ENCODE measurements at places on chromosomes 2 and 18. TPM values are rescaled to one million over a fixed set of nuclear protein-coding genes. Genes with fewer than 3 reads are reported as not detected.

Gene RIT2
- total RNA-seq = 0.37 TPM

Gene ATP9B
- 11.6 TPM for total RNA-seq

Gene CIB4
- not detected for total RNA-seq

Gene GLB1L
- total RNA-seq = 8.0 TPM

Gene MEX3C
- 45.6 TPM for total RNA-seq

Gene RAB11FIP5
- 19.4 TPM for total RNA-seq

DNA sequence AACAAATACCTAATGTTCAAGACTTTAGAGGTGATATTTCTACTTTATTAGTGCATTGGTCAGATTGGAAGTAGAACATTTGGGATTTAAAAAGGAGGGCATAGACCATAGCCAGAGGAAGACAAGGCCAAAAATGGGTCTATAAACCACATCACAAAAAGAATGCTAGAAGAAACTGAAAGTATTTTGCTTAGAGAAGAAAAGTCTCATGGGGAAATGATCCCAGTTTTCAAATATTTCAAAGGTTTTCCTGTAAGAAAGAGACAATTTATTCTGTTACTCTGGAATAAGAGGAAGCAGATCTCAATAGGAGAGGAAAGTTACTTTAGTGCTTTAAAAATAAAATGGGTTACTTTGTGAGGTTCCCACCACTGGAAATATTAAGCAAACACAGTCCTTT lies 341.4 kb downstream of the TNS1 start:
- DNase-seq = no peak

- no peak for DNase-seq
These were observed 9.5 kb upstream of the CYBRD1 start for GRCh38 chr2:171512683-171513195.

DNA sequence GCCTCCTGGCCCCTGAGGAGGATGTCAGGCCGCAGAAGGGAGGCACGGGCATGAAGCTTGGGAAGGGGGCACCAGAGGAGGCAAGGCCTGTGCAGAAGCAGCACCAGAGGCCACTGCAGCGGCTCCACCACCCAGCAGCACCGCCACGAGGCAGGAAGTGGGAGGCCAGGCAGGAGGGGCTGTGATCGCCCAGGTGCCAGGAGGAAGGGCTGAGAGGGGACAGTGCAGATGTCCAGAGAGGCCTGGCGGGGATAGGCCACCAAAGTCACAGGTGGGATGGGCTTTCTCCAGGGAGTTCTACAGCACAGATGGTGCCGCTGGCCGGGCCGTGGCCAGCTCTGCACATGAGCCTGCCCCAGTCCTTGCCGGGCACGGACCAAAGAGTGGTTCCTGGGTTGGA lies 6.0 kb upstream of the ALPI start:
- DNase-seq = no peak

DNA sequence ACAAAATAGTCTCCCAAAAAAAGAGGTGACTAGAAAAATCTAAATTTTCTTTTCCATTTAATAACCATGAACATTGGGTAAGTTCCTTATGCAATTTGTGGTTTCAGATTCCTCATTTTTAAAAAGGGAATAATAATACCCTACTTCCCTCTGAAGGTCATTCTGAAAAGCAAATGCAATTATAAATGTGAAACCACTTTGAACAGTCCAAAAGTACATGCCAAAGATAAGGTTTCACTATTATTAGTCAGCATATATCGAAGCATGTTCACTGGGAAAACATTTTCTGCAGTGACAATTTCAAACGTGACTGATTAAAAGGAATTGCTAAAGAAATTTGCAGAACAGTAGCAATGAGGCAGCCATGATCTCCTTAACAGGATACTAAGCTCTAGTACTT lies 100.1 kb upstream of the RNF152 start:
- DNase-seq = peak; percentile 80

- no peak for DNase-seq
These were observed 466.2 kb downstream of the IRS1 start for GRCh38 chr2:226333388-226333787.

- no peak for DNase-seq
These were observed 8.6 kb upstream of the CCDC88A start for GRCh38 chr2:55428258-55428657.

DNA sequence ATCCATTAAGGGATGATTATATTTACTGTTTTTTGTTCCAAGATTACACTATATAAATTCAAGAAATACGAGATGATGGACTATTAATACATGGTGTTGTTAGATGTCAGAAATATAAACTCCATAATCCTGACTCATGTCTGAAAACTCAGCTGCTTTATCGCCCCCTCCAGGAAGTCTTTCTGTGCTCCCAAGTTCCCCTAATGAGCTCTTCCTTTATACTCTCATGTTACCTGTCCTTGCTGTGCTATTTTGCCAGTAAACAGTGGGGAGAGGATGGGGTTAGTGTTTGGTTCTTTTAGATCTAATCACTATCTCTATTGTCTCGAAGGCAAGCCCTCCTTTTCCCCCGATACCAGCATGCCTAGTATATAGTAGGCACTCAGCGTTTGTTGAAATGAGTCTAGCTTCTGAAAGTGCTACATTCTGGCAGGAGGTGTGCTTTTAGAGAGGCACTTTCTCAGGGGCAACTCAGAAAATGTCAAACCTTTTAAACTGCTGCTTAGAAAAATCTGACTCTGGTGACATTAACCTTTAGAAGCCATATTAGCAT lies 21.4 kb upstream of the BARD1 start:
- peak; percentile 9 for DNase-seq

DNA sequence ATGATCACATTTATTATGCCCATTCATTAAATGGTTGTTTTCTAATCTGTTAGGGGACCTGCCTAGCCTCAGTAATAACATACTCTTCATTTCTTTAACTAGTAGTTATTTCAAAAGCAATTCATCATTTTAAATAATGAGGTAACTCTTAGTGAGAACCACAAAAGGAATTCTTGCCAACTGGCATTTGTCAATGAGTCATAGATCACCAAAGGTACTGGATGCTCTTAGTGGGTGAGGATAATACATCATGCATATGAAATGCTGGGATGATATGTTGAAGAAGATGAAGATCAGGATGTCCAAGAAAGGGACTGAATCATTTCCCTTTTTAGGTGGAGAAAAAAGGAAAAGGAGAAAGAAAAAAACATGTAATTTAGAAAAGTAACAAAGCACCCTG lies 826.2 kb upstream of the DDX18 start:
- DNase-seq = peak; percentile 2

DNA sequence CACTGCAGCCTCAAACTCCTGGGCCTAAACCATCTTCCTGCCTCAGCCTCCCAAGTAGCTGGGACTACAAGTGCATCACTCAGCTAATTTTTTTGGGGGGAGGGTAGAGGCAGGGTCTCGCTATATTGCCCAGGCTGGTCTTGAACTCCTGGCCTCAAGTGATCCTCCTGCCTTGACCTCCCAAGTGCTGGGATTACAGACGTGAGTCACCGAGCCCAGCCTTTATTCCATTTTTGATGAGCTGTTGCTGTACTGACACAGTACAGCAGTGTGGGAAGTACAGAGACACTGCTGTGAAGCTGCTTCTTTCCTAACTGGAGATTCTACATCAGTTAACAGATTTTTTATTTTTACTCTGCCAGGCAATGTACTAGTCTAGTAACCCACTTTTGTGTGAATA lies 18.8 kb downstream of the PTRHD1 start:
- peak; percentile 4 for DNase-seq

DNA sequence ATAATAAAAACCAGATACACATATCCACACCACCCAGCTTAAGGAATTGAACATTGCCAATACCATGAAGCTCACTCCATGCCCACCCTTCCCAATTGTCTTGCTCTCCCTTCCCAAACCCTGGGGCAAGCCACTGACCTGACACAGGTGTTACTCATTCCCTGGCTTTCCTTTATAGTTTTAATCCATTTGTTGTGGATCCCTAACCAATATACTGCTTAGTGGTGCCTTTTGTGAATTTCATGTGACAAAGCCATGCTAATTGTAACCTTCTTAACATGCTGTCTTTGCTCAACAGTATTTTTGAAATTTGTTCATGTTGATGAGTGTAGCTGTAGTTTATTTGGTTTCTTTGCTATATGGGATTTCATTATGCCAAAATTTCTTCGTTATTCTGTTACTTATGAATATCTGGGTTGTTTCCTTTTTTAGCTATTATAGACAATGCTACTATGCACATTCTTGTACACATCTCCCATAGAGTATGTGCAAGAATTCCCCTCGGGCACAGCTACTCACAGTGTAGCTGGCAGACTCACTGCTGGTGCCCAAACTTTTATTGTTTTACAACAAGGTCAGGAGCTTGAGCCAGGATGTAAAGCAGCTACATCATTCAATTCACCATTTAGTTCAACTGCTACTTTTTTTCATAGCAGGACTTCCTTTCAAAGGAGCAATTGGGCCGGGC lies 90.8 kb upstream of the ATL2 start:
- DNase-seq = peak; percentile 31

DNA sequence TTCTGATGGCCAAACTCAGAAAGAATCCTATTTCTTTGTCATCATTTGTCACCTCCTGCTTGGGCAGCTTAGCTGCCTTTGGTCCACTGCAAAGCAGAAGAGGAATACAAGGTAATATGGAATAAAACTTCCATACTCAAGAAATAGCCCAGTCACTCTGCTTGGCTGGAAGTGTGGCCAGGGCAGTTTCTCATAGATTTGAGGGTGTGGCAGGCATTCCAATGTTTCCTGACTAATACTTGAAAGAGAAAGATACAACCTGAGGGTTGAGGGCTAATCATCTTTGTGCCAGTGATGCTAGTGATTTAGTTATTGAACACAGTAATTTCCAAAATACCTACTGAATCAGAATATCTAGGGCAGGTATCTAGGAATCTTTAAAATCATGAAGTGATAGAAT lies 83.1 kb downstream of the FAM161A start:
- peak; percentile 47 for DNase-seq

DNA sequence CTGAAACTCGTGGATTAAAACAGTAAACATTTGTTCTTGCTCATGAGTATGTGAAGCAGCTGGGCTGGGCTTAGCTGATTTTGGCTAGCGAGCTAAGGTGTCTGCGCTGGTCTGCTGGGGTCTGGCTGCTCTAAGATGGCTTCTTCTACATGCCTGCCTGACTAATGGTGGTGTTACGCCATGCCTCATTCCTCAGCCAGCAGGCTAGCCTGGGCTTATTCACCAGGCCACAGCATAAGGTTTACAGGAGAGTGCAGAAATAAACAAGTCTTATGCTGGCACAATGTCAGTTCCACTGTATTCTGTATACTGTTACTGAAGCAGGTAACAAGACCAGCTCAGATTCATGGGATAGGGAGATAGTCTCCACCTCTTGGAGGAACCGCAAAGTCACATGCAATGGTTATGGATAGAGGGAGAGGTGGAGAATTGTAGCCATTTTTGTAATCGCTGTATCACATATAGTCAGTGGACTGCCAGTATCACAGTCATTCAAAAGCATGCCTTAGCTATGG lies 80.0 kb downstream of the RHBDD1 start:
- peak; percentile 59 for DNase-seq

DNA sequence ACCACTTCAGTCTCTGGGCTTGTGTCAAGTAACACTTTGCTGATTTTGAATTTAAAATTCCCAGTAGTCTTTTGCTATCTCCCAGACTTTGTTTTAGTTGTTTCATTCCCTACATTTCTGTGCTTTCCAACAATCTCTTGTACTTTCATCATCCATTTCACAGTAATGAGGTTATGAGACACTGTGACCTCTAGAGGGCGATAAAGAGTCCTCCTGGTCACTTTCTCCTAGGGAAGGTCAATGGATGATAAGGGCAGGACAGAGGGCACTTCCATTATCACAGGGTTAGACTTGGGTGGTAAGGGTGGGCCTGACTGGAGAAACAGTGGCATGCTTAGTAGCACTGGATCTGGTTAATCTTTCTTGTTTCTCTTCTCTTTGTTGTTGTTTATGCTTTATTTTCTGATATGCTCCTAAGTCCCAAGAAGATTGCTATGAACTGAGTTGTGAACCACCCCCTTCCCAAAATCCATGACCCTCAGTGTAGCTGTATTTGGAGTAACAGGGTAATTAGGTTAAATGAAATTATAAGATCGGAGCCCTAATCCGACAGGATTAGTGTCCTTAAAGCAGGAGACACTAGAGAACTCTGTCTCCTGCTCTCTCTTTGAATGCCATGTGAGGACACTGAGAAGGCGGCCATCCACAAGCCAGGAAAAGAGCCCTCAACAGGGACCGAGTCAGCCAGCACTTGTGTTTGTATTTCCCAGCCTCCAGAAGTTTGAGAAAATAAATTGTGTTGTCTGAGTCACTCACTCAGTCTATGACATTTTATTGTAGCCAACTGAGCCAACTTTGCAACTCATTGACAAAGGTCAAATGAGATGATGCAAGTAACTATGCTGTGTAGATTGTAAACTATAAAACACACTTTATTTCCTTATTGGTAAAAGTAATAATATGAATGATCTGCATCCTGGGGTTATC lies 779.2 kb downstream of the CNTNAP5 start:
- peak; percentile 72 for DNase-seq

DNA sequence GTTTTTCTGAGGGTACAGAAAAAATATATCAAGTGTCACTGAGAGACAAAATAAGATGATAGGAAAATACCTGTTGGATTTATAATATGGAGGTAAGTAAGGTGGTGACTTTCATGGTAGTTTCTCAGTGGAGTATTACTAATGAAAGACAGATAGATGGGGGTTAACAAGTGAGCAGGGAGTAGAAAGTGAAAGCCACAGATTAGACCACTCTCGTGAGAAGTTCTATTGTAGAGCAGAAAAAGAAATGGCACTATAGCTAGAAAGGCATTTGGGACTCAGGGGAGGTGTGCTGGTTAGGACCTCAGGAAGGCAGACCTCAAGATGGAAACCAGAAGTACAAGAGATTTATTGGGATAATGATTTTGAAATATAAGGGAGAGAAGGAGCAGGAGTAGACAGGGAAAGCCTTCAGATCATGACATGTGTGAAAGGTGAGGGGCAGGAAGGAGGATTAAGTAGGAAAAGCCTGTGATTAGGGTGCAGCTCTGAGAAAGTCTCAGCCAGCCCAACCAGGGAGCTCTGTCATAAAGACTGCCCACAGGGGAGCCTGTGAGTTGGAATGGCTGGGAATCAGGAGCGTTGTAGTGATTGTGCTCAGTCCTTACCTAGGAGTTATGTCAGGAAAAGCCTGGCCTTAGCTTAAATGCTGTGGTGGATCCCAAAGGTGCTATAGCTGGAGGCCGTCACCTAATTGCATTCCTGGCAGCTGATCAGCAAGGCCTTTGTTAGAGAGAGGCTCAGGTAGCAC lies 198.1 kb downstream of the IKZF2 start:
- no peak for DNase-seq

- no peak for DNase-seq
These were observed 179.3 kb downstream of the C1D start for GRCh38 chr2:67883316-67884087.

DNA sequence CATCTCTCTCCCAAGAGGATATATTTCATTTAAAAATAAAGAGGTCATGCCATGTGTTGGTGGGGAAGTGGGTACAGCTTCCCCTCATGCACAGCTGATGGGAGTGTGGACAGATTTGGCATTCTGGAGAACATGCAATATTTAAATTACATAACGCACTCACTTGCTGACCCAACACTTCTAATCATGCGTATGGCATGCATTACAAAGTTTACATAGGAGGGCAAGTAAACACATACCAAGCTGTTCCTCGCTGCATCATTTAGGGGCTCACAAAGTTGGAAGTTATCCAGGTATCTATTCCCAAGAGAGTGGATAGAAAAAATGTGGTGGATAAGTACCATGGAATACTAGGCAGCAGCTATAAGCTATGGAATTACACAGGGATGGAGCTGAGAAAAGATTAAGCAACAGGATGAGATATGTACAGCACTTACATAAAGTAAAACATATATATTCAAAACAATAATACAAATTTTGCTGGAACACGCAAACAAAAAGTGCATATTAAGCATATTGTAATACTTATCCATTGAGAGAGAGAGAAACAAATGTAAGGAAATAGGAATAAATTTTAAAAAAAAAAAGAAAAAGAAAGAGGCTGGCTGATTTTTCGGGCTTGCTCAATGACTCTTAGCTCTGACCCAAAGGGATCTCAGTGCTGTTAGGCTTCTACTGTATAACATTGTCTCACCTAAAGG lies 11.0 kb downstream of the CYP1B1 start:
- DNase-seq = no peak

All from M059J (cell line).